NCI-H510A treated with DMSO at 0.1 percent for 48 hours (cell line): ENCODE measurements at places on chromosomes 3 and 15.

GRCh38 chr3:155138677-155139076 is 58.6 kb downstream of the MME start:
- DNase-seq = no peak

GRCh38 chr15:76339305-76340197 is 3.0 kb downstream of the ISL2 start:
- no peak for DNase-seq

GRCh38 chr3:17810759-17811158 is 68.3 kb upstream of the TBC1D5 start:
- DNase-seq = no peak

- DNase-seq = no peak
Measured at GRCh38 chr15:35827911-35828310, 281.9 kb upstream of the DPH6 start.

- no peak for DNase-seq
Measured at GRCh38 chr15:66919421-66919820, 146.0 kb upstream of the SMAD3 start.
